Hematopoietic multipotent progenitor cell (in vitro differentiated cells): ENCODE measurements at places on chromosomes 3 and 15.

DNA sequence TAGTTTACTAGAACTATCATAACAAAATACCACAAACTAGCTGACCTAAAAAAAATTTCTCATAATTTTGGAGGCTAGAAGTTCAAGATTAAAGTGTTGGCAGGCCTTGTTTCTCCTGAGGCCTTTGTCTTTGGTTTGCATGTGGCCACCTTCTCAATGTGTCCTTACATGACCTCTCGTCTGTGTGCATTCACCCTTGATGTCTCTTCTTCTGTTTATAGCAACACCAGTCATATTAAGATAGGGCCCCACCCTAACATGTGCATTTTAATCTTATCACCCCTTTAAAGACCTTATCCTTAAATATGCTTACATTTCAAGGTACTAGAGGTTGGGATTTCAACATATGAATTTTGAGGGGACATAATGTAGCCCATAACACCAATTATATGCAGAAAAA, 177.0 kb downstream of the ZBBX start:
- DNase-seq = no peak

- no peak for DNase-seq
Measured at GRCh38 chr3:157042226-157042625, 117.7 kb downstream of the CCNL1 start.

DNA sequence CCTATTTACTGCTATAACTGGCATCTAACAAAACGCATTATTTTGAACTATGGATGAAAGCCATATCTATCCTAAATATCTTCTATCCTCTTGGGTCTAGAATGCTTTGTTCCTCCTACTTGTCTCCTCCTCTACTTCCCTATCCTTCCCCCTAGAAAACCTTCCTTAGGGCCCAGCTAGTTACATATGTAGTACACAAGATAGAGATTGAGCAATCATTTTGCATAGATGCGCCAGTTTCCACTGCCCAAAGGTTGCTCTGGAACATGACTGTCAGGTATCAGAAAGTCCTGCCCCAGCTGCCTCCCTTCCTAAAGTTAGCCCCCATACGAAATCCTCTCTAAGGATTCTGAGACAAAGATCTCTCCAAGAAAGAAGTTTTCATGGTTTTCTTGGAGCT, 55.1 kb downstream of the GPR160 start:
- no peak for DNase-seq

- no peak for DNase-seq
Measured at GRCh38 chr3:56839784-56840715, 38.3 kb upstream of the ARHGEF3 start.

DNA sequence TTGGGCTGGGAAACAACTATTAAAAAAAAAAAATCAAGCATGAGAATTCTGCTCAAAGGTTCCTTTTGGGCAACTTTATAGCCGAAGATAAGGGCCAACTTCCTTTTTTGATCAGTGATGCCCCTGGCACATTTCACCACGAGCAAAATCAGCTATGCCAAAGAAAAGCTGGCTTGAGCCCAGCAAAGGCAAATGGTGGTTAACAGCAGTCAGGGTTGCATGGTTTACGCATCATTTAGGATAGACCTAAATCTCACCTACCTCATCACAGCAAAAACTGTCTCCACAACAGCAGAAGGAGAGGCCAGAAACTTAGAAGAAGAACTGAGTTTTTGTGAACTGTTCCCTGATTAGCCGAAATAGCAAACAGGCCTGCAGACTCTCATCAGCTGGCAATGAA, 220.1 kb upstream of the CDIN1 start:
- DNase-seq = no peak

GRCh38 chr15:40392986-40393948, 10.7 kb downstream of the KNSTRN start:
- no peak for DNase-seq

DNA sequence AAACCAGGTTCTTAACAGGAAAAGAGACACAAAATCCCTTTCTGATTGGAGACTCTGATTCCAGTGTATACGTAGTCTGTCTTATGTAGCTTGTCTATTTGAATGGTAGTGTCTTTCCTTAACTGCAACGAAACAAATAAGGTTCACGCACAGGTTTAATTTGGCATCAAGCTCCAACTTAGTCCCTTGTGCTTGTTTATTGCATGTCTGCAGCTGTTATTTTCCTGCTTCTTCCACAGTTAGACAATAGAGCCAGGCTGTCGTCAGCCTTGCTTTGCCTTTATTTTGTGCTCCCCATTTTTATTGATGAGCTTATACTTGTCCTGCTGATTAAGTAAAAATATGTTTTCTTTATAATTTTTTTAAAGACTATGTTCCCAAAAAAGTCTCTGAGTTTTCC, 152.7 kb upstream of the CDIN1 start:
- DNase-seq = no peak

DNA sequence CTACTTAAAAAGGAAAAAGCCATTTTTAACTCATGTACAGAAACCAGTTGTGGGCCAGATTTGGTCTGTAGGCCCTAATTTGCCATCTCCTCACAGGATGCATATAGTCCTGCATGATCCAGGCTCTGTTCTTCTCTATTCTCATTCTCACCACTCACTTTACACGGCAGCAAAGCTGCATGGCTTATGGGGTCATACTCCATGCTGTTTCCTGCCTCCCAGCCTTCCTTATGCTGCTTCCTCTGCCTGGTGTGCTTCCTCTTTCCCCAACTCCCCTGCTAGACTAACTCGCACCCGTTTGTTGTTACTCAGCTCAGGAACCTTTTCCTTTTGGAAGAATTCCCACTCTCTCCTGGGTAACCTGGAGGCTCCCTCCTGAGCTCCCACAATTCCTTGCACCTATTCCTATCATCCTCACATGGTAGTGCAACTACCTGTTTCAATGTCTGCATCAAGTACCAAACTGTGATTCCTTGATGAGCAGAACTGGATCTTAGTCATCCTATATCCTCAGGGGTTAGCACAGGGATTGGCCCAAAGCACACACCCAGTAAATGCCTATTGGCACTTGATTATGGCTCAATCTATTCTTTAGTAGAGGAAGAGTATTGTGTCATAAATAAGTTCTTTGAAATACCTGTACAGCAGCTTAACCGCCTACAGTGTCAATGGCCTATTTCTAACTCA, 172.1 kb upstream of the MITF start:
- no peak for DNase-seq

DNA sequence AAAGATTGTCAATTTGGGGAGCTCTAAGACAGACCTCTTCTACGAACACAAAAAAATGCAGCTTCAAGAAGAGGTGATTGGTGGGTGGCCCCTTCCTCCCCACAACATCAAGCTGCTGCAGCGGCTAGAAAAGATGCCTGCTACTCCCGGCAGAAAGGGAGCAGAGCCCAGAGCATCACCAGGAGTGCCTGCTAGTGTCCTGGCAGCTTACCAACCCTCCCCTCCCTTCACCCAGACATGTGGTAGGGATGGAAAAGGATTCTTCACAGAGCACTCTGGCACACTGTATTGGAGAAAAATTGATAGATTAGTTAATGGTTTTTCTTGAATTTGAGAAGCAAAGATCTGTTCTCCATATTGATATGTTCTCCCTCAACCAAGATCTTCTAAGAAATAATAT, 10.8 kb downstream of the IP6K1 start:
- no peak for DNase-seq

- DNase-seq = no peak
Measured at GRCh38 chr3:5009506-5010109, 30.4 kb downstream of the BHLHE40 start.

DNA sequence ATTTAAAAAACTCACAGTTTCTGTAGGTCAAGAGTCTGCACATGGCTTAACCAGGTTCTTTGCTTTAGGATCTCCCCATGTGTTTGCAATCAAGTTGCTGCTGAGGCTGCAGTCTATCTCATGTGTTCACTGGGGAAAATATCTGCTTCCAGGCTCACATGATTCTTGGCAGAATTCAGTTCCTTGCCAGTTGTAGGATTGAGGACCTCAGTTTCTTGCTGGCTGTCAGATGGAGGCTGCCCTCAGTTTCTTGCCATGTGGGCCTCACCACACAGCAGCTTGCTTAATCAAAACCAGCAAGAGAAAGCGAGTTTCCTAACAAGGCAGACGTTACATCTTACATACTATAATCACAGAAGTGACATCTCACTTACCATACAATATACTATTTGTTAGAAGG, 10.0 kb upstream of the TBC1D5 start:
- DNase-seq = no peak

- DNase-seq = no peak
Measured at GRCh38 chr3:175916191-175916934, 1057.2 kb downstream of the NAALADL2 start.

DNA sequence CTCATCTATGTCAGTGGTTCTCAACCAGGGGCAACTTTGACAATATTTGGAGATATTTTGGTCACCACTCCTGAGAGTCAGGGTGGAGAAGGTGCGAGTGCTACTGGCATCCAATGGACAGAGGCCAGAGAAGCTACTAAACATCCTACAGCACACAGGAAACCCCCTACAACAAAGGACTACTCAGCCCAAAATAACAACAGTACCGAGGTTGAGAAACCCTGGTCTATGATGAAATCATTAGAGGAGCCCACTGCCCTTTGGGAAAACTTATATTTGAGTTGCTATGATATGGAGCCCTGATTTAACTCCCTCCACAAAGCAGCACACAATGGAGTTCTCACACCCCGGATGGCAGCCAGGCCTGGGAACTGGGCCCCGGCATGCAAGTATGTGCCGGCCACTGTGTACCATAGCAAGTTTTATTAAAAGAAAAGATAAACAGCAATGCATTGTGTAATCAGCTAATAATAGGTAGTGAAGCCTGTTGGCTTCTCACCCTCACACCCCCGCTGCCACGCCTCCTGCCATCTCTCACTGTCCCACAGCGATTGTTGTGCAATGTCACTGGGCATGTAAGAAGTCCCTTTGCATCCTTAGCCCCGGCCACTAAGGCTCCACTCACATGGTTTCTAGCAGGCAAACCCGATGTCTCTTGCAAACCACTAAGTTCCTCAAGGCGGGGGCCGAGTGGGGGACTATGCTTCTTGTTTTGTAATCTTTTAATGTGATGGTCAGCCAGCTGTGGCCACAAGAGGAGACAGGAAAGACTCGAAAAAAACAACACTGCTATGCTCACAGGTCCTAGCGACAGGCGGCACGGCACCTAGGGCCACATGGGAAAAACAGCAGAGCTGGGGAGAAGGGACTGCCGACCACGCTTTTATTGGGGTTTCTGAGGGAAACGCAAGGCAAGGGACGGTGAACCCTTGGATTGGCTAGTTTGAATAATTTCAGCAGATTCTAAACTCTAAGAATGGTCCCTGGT, 110.0 kb downstream of the AQP9 start:
- DNase-seq = no peak

- no peak for DNase-seq
Measured at GRCh38 chr3:128392818-128393544, 73.7 kb downstream of the DNAJB8 start.

DNA sequence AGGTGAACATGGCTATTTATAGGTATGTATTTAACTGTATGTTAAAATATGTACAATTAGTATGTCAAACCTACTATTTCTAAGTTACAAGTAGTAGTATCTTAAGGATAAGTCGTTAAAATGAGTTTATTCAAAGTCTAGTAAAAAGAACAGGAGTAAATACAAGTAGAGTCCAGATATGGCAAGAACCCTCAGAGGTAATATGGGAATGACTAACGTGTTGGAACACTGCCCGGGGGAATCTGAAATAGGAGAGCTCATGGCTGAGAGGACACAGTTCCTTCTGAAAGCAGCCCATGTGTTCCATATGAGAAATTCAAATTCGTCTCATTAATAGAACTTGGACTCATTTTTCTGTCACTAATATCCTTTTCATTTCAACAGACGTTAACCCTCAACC, 158.8 kb downstream of the CLSTN2 start:
- no peak for DNase-seq

GRCh38 chr15:91876187-91876586, 22.7 kb downstream of the SLCO3A1 start:
- no peak for DNase-seq

DNA sequence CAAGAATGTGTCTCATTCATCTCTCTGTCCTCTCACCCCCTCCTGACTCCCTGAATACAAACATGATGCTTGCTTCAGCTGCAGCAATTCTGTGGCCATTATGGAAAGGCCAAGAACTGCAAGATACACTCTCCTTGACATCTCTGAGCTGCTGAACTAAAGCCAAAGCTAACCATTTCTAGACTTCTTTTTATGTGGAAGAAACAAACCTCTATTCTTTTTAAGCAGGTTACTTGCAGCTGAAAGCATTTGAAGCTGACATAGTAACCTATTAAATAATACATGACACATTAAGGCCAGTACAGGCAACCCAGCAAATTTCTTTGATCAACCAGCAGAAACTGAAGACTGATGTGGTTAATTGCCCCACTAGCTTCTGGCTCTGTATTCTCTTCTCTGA, 17.5 kb downstream of the FHIT start:
- DNase-seq = no peak

- no peak for DNase-seq
Measured at GRCh38 chr15:65723876-65724275, 68.2 kb downstream of the DENND4A start.
